ENCODE measurements at places on chromosomes 7 and 10.
A peak's percentile ranks its signal among the peaks of the same experiment; 100 is the strongest.

- DNase-seq = no peak
Observed at GRCh38 chr10:114917927-114918672, 19.9 kb upstream of the TRUB1 start.

DNA sequence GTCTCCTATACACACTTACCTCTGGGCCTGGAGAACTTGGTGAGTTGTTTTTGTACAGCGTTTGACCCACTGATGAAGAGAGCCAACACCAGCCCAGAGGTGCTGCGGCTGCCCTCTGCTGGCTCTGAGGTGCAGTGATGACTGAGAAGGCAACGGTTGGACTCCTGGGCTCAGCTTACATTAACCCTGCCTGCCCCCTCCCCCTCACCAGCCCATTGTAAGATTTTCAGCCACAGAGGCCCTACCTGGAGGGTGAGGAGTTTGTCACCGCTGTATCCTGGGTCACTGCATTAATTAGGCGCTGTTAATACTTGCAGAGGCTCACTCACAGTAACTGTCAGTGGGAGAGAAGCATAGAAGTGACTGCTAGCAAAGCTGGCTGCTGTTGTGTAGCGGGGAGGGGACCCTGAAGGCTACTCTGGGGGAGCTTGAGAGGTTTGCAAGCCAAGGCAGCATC is 19.0 kb upstream of the ANKRD2 start:
- DNase-seq = peak; percentile 73

- no peak for DNase-seq
Observed at GRCh38 chr7:16202303-16202702, 219.0 kb downstream of the CRPPA start.

GRCh38 chr7:98171449-98171848 is 39.8 kb upstream of the BHLHA15 start:
- no peak for DNase-seq

DNA sequence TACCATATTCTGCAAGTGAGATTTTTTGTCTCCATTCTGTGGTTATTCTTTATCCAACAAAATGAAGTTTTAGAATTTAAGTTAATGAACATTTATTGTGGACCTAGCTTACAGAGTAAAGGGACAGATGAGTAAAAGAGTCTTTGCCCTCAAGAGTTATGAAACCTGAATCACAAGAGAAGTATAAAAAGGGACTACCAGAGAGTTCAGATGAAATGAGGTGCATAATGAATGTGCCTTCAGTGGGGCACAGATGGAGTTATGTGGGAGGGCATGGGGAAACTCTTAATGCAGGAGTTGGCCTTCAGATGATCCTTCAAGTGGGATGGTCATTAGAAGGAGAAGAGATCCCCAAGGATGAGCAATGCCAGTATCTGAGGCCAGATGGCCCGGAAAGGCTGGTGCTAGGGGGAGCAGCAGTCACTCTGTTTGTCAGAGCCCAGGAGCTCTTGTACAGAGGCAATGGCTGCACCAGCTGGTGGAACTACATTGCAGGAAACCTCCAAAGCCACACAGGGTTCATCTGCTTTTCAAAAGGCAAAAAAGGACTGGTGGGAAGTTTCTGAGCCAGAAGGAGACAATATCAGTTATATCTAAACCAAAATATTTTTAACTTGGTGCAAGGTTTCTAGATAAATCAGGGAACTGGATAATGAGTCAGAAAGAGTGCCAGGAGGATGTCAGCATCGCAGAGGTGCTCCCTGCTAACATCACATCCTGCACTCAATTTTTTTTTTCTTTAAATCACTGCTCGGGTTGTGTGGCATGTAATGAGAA is 162.0 kb downstream of the KLF6 start:
- DNase-seq = no peak

DNA sequence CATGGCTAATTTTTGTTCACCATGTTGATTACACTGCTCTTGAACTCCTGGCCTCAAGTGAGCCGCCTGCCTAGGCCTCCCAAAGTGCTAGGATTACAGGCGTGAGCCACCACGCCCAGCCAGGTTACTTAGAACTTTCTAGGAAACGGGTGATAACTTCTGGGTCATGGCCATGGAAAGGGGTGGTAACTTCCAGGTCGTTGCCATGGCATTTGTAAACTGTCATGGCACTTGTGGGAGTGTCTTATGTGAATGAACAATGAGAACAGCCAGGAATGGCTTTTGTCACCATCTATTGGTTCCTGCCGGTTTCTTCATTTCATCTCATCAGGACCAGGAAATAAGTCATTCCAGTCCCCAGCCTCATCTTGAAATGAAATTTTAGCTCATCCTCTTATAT is 120.9 kb downstream of the SLC16A9 start:
- no peak for DNase-seq

DNA sequence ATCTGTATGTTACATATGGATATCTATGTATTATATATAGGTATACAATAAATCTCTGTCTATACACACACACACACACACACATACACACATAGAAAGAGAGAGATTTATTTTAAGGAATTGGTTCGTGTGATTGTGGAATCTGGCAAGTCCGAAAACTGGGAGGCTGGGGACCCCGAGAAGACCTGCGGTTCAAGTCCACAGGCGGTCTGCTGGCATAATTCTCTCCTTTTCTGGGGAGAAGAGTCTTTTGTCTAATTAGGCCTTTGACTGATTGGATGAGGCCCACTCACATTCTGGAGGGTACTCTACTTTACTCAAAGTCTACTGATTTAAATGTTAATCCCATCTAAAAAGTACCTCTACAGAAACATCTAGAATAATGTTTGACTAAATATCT is 65.1 kb downstream of the PAPSS2 start:
- DNase-seq = no peak

GRCh38 chr10:132467464-132468149 is 70.0 kb upstream of the INPP5A start:
- DNase-seq = no peak

DNA sequence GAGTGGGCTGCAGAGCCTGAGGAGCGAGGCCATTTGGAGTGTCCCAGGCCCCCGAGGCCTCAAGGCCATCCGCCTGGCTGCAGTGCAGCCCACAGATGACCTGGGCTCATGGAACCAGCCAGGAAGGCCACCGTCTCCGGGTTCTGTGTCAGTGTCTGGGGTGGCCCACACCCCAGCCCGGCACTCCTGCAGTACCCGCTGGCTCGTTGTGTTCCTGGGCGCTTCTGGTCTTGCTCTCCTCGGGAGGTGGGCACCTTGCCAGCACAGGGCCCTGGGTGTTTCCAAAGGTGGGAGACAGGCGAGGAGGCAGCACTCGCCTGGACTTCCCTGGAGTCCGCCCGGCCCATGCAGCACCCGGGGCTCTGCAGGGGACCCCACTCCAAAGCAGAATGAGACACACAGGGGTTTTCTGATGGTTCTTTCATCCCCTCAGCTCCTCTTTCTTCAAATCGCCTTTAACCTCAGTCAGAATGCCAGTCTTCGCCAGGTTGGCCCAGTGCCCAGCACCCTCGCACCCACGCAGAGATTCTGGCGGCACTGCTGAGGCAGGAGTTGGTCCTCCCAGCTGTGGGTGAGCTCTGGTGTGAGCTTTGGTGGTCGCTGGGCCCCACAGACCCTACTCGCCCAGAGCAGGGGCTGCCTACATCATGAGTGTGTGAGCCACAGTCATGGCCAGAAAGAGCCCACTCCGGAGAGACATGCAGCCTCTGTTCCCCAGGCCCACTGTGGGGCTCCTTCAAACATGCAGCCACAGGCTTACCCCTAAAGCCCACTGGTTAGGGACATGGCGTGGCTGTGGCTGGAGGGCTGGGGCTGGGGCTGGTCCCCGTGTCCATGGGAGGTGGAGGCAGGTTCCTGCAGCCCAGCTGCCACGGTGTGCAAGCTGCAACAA is 155.7 kb downstream of the EBF3 start:
- no peak for DNase-seq

- no peak for DNase-seq
Observed at GRCh38 chr7:148261996-148262688, 328.4 kb upstream of the C7orf33 start.

- peak; percentile 70 for DNase-seq
Observed at GRCh38 chr7:92633211-92633906, 43.2 kb upstream of the FAM133B start.
